PC-3 (cell line): ENCODE measurements at places on chromosomes 6 and 20. TPM values are rescaled to one million over a fixed set of nuclear protein-coding genes. Genes with fewer than 3 reads are reported as not detected.
A peak's percentile ranks its signal among the peaks of the same experiment; 100 is the strongest.

The PGC gene
- not detected in 2 replicates for total RNA-seq

The ESF1 gene
- 13.7 and 18.7 TPM in 2 replicates for total RNA-seq

The GJA10 gene
- not detected in 2 replicates for total RNA-seq

GRCh38 chr20:63704749-63705117 lies 3.0 kb downstream of the ARFRP1 start:
- H3K27me3 ChIP-seq: no peaks in the 10 kb centered on the region
- H3K4me3 ChIP-seq: no peak overlapping the region
- H3K4me1 ChIP-seq: peaks cover 21% of the 10 kb centered on the region

DNA sequence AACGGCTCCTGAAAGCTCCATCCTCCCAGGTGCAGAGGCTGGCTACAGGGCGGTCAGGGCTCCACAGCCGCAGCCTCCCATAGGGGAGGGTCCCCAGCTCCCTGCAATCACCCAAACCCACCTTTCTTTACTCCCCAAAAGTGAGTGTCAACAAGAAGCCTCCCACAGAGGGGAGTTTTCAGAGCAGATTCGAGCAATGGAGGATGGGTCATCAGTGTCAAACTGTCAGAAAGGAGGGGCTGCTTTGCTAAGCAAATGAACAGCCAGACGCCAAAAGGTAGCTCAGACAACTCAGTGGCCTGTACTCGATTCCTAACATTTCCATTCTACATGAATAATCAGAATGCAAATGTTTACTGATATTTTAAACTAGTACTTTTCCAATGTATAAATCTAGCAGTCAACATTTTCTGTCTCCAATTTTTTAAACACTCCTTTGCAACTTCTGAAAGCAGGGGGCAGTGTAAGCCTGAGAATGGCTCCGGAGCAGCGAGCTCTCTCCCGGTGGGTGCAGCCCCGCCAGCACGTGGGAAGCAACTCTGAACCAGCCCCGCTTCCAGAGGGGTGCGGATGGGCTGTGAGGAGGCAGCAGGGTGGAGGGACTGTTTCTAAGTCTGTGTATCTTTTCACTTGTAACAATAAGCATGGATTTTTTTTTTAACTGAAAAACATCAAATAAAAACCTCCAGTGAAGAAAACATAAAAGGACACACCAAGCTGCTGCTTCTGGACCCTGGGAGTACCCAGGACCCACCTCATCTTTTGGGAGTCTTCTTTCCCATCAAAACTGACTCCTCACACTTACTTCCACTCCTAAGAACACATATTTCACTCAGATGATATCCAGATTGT lies 54.9 kb downstream of the TAF4 start:
- H3K27me3 ChIP-seq: no peaks in the 10 kb centered on the region
- H3K36me3 ChIP-seq: peaks cover 15% of the 10 kb centered on the region; the same call in 1 of the 2 replicates
- peak; percentile 60 for DNase-seq
- no peaks in the 10 kb centered on the region for H3K4me1 ChIP-seq
- no peak overlapping the region for H3K4me3 ChIP-seq

- no peak overlapping the region for H3K27ac ChIP-seq
- H3K4me3 ChIP-seq: no peak overlapping the region
- no peak for DNase-seq
- no peaks in the 10 kb centered on the region for H3K36me3 ChIP-seq
- no peaks in the 10 kb centered on the region for H3K27me3 ChIP-seq
Measured at GRCh38 chr6:111777357-111777756, 95.9 kb downstream of the FYN start.

DNA sequence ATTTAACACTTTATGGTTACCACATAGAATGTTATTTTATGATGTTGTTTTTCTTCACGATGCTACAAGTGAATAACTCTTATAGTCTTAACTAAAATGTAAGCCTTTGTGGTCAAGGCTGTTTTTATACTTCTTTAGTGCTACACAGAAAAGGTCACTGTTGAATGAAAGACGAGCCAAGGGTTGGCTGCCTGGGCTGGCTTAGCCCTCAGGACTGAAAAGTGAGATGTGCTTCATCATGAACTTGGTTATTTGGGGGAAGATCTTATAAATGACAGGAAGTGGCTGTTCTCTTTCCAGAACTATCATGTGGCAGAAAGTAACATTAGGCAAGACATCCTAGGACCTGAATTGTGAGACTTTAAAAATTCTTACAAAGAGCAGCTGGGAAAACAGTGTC lies 404.0 kb downstream of the BTBD3 start:
- H3K4me3 ChIP-seq: no peak overlapping the region
- H3K27me3 ChIP-seq: no peaks in the 10 kb centered on the region
- DNase-seq: no peak
- no peaks in the 10 kb centered on the region for H3K36me3 ChIP-seq

GRCh38 chr20:62332989-62333819 lies 30.4 kb downstream of the ADRM1 start:
- H3K27ac ChIP-seq: no peak overlapping the region
- DNase-seq: no peak
- H3K27me3 ChIP-seq: no peaks in the 10 kb centered on the region
- no peaks in the 10 kb centered on the region for H3K4me1 ChIP-seq
- peaks cover 64% of the 10 kb centered on the region for H3K36me3 ChIP-seq

DNA sequence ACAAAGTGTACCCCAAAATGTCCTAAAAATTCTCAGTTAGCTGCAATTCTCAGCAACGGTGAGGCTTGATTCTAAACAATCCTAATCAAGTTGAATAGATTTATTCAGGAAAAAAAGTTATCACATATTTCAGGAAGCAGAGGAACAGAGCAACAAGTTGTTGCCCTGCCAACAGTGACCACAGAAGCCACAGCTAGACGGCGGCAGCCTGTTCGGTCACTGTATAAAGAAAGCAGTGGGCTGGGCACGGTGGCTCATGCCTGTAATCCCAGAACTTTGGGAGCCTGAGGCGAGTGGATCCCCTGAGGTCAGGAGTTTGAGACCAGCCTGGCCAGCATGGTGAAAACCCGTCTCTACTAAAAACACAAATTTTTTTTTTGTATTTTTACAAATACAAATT lies 171.2 kb upstream of the BMP5 start:
- no peak overlapping the region for H3K4me3 ChIP-seq
- DNase-seq: peak; percentile 83
- H3K27ac ChIP-seq: no peak overlapping the region
- no peaks in the 10 kb centered on the region for H3K4me1 ChIP-seq
- H3K36me3 ChIP-seq: no peaks in the 10 kb centered on the region
